ENCODE measurements at places on chromosomes 5 and 9.

DNA sequence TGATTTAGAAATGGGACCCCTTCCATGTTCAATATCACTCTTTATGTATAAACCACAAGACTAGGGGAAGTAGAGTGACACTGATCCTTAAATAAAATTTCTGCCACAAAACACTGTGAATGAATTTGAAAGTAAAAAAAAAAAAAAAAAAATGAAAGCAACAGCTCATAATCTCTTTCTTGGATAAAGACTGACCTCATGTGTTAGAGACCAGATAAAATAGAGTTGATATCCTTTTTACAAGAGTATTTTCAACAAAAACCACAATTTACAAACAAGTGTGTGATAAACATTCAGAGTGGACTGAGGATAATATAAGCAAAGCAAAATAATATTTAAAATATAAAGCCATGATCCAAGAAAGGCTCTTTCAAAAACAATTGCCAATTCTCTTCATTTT is 180.2 kb downstream of the FBXL17 start:
- no peaks in the 10 kb centered on the region for H3K27me3 ChIP-seq
- no peak for DNase-seq
- H3K27ac ChIP-seq = no peak overlapping the region
- H3K36me3 ChIP-seq = no peaks in the 10 kb centered on the region

- no peak overlapping the region for H3K27ac ChIP-seq
- H3K4me1 ChIP-seq = no peaks in the 10 kb centered on the region
- no peaks in the 10 kb centered on the region for H3K27me3 ChIP-seq
- no peak for DNase-seq
Observed at GRCh38 chr5:165039748-165040147, 1534.3 kb downstream of the MAT2B start.

- no peak overlapping the region for H3K4me3 ChIP-seq
- peaks cover 4% of the 10 kb centered on the region for H3K4me1 ChIP-seq
- H3K36me3 ChIP-seq = no peaks in the 10 kb centered on the region
- no peak for DNase-seq
- H3K27me3 ChIP-seq = peaks cover 3% of the 10 kb centered on the region
Observed at GRCh38 chr5:44885903-44886302, 77.2 kb downstream of the MRPS30 start.

DNA sequence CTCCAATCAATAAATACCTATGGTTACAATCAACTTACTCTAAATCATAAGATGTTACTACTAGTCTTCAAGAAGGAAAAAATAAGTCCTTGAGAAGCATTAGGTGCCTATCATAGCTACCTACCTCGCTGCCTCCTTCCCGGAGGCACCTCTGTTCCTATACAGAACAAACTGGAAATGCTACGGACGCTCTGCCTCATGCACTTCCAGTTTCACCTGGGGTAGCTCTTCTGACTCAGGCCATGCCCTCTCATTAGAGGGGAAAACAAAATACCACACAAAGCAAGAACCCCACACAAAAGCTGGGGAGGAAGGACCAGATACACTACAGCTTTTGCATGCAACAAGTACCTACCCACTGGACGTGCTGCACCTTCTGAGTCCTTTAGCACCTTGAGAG is 12.4 kb downstream of the SPRY4 start:
- no peak overlapping the region for H3K27ac ChIP-seq
- no peak overlapping the region for H3K4me3 ChIP-seq
- no peak for DNase-seq

DNA sequence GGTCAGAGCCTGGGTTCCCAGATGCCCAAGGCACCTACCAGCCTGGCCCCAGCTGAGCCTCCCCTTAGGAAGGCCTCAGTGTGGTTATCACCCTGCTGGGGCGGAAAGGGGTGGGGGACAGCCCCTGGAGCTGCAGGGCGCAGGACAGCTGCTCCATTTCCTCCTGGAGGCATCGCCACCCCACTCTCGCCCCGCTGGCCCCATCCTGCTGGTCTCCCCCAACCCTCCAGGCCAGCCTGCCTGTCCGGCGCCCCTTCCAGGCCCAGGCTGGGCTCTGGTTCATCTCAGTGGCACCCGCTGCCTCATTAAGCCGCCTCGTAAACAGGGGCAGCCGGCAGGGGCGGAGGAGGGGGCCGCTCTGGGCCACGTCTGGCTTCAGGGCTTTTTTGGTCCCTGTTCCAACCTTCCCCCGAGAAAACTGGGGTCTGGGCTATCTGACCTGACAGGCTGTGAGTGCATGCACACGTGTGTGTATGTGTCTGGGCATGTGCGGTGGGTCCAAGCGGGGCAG is 30.8 kb upstream of the ENHO start:
- no peak overlapping the region for H3K27ac ChIP-seq
- no peak for DNase-seq
- H3K36me3 ChIP-seq = no peaks in the 10 kb centered on the region
- no peaks in the 10 kb centered on the region for H3K4me1 ChIP-seq
- H3K27me3 ChIP-seq = peaks cover 5% of the 10 kb centered on the region
- H3K4me3 ChIP-seq = no peak overlapping the region

- H3K27me3 ChIP-seq = no peaks in the 10 kb centered on the region
- H3K36me3 ChIP-seq = no peaks in the 10 kb centered on the region
- no peak overlapping the region for H3K27ac ChIP-seq
- H3K4me1 ChIP-seq = peaks cover 2% of the 10 kb centered on the region
Observed at GRCh38 chr5:179975713-179976134, 68.0 kb upstream of the TBC1D9B start.

GRCh38 chr9:82532504-82533180 is 530.3 kb downstream of the RASEF start:
- H3K36me3 ChIP-seq = no peaks in the 10 kb centered on the region
- DNase-seq = no peak
- no peak overlapping the region for H3K27ac ChIP-seq
- H3K27me3 ChIP-seq = no peaks in the 10 kb centered on the region
- peaks cover 3% of the 10 kb centered on the region for H3K4me1 ChIP-seq

DNA sequence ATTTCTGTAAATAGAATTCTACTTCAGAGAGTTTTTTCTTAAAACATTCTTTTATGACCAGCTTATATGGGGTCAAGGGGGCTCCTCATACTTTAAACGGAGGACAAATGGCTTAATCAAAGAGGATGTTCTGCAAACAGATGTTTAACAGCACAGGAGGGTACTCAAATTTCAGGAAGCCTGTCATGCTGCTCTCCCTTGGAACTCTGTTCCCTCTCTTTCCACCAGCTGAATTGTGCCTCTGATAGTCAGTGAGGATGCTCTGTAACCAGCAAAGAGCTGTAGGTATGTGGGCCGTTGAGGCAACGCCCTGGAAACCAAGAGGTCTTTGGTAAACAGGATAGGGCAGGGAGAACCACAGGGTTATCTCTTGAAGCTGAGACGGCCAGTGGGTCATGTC is 161.1 kb downstream of the C5orf15 start:
- no peaks in the 10 kb centered on the region for H3K4me1 ChIP-seq
- no peak overlapping the region for H3K4me3 ChIP-seq
- H3K36me3 ChIP-seq = no peaks in the 10 kb centered on the region
- no peak for DNase-seq

GRCh38 chr9:6113312-6113711 is 97.9 kb upstream of the RANBP6 start:
- no peaks in the 10 kb centered on the region for H3K27me3 ChIP-seq
- no peaks in the 10 kb centered on the region for H3K36me3 ChIP-seq
- no peak overlapping the region for H3K4me3 ChIP-seq
- no peak for DNase-seq
- peaks cover 7% of the 10 kb centered on the region for H3K4me1 ChIP-seq
- no peak overlapping the region for H3K27ac ChIP-seq

DNA sequence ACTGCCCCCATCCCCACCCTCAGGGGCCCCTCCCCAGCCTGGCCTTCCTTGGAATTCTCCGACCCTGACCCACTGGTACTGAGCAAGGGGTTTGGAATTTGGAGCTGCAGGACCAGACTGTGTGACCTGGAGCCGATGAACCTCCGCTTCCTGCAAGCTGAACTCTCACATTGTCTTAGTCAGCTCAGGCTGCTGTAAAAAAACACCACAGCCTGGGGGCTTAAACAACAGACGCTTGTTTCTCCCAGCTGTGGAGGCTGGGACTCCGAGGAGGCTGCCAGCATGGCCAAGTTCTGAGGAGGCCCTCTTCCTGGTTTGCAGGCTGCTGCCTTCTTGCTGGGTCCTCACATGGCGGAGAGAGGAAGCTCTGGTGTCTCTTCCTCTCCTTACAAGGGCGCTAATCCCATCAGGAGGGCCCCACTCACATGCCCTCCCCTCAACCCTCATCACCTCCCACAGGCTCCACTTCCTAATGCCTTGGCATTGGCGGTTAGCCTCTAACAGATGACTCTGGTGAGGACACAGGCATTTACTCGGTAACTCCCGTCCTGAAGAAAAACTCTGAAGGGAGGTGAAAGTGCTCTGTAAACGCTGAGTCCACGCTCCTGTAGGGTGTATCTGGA is 42.4 kb downstream of the C5orf15 start:
- no peaks in the 10 kb centered on the region for H3K27me3 ChIP-seq
- DNase-seq = no peak
- H3K4me1 ChIP-seq = peaks cover 29% of the 10 kb centered on the region
- no peaks in the 10 kb centered on the region for H3K36me3 ChIP-seq
- no peak overlapping the region for H3K27ac ChIP-seq

DNA sequence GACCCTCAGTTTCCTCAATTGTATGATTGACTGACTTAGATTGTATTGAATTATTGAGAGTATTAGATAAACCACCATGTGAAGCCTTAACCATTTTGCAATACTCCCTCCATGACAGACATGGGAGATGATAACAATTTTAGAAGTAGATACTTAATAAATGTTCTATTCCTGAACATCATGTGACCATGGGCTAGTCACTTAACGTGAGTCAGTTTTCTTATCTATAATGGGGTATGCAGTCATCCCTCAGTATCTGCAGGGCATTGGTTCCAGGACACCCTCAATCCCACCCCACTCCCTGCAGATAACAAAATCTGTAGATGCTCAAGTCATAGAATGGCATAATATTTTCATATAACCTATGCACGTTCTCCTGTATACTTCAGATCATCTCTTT is 31.0 kb downstream of the SNX18 start:
- peaks cover 21% of the 10 kb centered on the region for H3K36me3 ChIP-seq
- no peak overlapping the region for H3K4me3 ChIP-seq
- no peaks in the 10 kb centered on the region for H3K4me1 ChIP-seq
- no peak for DNase-seq

DNA sequence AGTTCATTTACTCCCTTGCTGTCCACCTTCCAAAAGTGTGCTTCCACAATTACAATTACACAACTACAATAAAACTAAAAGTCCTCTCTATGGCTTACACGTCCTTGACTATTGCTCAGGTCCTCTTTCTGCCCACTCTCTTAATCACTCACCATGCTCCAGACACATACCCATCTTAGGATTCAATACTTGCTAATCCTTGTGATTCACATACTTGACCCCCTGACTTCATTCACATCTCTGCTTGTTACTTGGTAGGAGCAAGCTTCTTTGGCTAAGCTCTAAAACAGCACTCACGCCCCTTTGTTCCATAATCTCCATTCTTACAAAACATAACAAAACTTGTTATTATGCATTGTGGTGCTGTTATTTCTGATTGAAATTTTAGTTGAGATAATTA is 215.8 kb downstream of the EDIL3 start:
- H3K36me3 ChIP-seq = no peaks in the 10 kb centered on the region
- H3K4me3 ChIP-seq = no peak overlapping the region
- H3K27ac ChIP-seq = no peak overlapping the region
- no peaks in the 10 kb centered on the region for H3K27me3 ChIP-seq
- no peak for DNase-seq

DNA sequence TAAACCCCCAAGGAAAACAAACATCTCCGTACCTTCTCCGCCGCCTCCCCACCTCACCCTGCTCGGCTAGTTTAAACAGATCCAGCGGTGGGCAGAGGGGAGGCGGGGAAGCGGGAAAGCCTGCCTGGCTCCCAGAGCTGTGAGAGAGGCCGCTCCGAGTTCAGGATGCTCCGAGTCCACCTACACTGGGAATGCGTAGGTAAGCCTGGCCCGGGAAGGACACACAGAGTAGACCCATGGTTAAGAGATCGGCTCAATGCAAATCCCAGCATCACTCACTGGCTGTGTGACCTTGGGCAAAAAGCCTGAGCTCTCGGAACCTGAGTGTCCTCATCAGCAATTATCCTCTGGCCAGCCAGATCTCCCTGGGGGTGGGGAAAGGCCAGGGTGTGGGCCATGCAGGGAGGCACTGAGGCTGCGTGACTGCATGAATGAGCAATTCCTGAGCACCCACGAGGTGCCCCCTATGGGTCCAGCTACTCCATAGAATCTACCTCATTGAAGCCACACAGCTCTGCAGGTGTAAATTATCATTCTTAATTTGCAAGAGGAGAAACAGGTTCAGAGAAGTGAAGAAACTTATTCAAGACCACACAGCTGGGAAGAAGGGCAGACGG is 30.5 kb upstream of the LMX1B start:
- H3K36me3 ChIP-seq = no peaks in the 10 kb centered on the region
- peaks cover 6% of the 10 kb centered on the region for H3K27me3 ChIP-seq
- DNase-seq = no peak
- no peak overlapping the region for H3K4me3 ChIP-seq
- H3K4me1 ChIP-seq = no peaks in the 10 kb centered on the region
- H3K27ac ChIP-seq = no peak overlapping the region

GRCh38 chr5:133232435-133232834 is 180.6 kb downstream of the HSPA4 start:
- peaks cover 6% of the 10 kb centered on the region for H3K27me3 ChIP-seq
- no peak overlapping the region for H3K27ac ChIP-seq
- no peaks in the 10 kb centered on the region for H3K36me3 ChIP-seq
- H3K4me3 ChIP-seq = no peak overlapping the region
- no peak for DNase-seq

GRCh38 chr9:8652255-8652654 is 852.7 kb upstream of the DMAC1 start:
- H3K4me1 ChIP-seq = no peaks in the 10 kb centered on the region
- no peak overlapping the region for H3K27ac ChIP-seq
- no peaks in the 10 kb centered on the region for H3K36me3 ChIP-seq
- no peak for DNase-seq
- H3K27me3 ChIP-seq = no peaks in the 10 kb centered on the region
- H3K4me3 ChIP-seq = no peak overlapping the region

DNA sequence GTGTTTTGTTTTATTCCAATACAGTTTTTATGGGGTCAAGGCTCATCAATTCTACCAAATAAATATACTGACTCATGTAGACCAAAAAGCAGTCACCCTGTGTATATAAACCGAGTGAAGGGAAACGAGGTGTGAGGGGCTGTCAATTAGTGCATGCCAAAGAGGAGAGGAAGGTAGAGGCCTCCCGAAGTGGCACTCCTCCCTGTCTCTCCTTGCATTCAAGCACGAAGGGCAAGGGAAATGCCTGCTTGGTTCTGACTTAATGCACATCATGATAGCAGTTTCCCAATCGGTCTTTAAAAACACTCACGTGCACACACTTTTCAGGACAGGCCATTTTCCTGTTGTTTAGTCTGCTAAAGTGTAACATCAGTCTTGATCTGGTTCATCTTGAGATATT is 125.6 kb upstream of the SLCO6A1 start:
- no peaks in the 10 kb centered on the region for H3K4me1 ChIP-seq
- no peak overlapping the region for H3K4me3 ChIP-seq
- DNase-seq = no peak
- H3K36me3 ChIP-seq = no peaks in the 10 kb centered on the region

- H3K27ac ChIP-seq = no peak overlapping the region
- no peak overlapping the region for H3K4me3 ChIP-seq
- no peaks in the 10 kb centered on the region for H3K36me3 ChIP-seq
- no peak for DNase-seq
- H3K4me1 ChIP-seq = no peaks in the 10 kb centered on the region
Observed at GRCh38 chr9:34884747-34885189, 73.3 kb upstream of the PHF24 start.

Measured in activated T-helper 2 cell treated with anti-CD3 and anti-CD28 coated beads, Interferon-gamma antibody, Interleukin-2, Interleukin-4, amounts not matched to agents 10 μg/mL and 5 μg/mL and 100 μg/mL, durations not matched to agents 14 hours and 24 hours and 36 hours (primary cell).